Uterine smooth muscle cell (primary cell): ENCODE measurements at places on chromosomes 7 and 10. TPM values are rescaled to one million over a fixed set of nuclear protein-coding genes. Genes with fewer than 3 reads are reported as not detected.

The RELN gene
- total RNA-seq, result 6.5 and 14.9 TPM in 2 replicates

The TUBAL3 gene
- not detected in 2 replicates for total RNA-seq

The UPK3B gene
- not detected in 2 replicates for total RNA-seq

The FAM107B gene
- total RNA-seq, result 22.0 and 34.2 TPM in 2 replicates

The INMT gene
- total RNA-seq, result 0.11 and 1.2 TPM in 2 replicates

The CNTNAP2 gene
- total RNA-seq, result under 0.01 TPM in 1 of 2 replicates, not detected in the other

The TDRD1 gene
- total RNA-seq, result 0.44 and 0.62 TPM in 2 replicates

The EFCAB10 gene
- total RNA-seq, result not detected in 2 replicates

The RAPGEF5 gene
- 0.75 and 1.1 TPM in 2 replicates for total RNA-seq

The GLI3 gene
- total RNA-seq, result 3.4 and 3.5 TPM in 2 replicates

The TACC2 gene
- total RNA-seq, result 3.5 and 7.5 TPM in 2 replicates

The INTS15 gene
- total RNA-seq, result 7.1 and 8.1 TPM in 2 replicates

The AKR1D1 gene
- under 0.01 TPM in 1 of 2 replicates, not detected in the other for total RNA-seq

The MRC1 gene
- total RNA-seq, result under 0.01 and 0.12 TPM in 2 replicates

The FAM25A gene
- total RNA-seq, result not detected in 2 replicates

The LARP4B gene
- 26.7 and 28.6 TPM in 2 replicates for total RNA-seq

The SPRN gene
- total RNA-seq, result 0.22 and 0.50 TPM in 2 replicates

The SKIDA1 gene
- 0.75 and 1.1 TPM in 2 replicates for total RNA-seq

The ZSCAN21 gene
- total RNA-seq, result 9.5 and 13.1 TPM in 2 replicates

The ARMS2 gene
- total RNA-seq, result not detected in 2 replicates

The NODAL gene
- not detected in 2 replicates for total RNA-seq

The GHRHR gene
- not detected in 2 replicates for total RNA-seq

The UTF1 gene
- total RNA-seq, result 0.12 TPM in 1 of 2 replicates, not detected in the other

The CAV1 gene
- total RNA-seq, result 296 and 541 TPM in 2 replicates

The NANOS1 gene
- under 0.01 and 0.37 TPM in 2 replicates for total RNA-seq
